Activated naive CD4-positive, alpha-beta T cell treated with Interleukin-2 at 50 U/mL for 16 hours (primary cell): ENCODE measurements at places on chromosomes 2 and 18.
A peak's percentile ranks its signal among the peaks of the same experiment; 100 is the strongest.

GRCh38 chr2:235538144-235538639 lies 44.3 kb downstream of the AGAP1 start:
- DNase-seq, result no peak

DNA sequence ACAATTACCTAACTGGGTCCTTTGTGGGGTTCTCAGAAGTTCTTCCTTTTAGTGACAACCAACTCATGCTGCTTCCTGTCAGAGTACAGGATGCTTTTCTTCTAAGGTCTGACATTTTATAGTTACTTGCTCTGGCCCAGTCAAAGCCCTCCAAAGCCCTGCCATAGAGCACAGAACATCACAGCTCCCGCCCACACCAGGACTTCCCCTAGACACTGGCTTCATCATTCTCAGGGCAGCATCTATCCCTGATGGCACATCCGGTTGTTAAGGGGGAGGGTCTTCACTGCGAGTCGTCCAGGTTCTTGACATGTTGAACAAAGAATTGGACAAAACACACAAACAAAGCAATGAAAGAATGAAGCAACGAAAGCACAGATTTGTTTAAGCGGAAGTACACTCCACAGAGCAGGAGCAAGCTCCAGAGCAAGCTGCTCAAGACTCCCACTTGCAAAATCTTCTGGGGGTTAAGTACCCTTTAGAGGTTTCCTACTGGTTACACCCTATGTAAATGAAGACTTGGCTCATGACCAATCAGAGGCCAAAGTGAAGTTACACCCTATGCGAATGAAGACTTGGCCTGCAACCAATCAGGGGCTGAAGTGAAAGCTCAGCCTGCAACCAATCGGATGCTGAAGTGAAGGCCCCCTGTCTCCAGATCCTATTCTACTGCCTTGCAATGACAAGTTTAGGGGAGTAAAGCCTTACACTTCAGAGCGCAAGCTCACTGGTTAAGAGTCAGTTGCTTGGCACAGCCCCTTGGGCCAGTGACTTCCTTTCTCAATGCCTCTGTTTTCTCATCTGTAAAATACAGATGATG lies 79.0 kb downstream of the HDAC4 start:
- DNase-seq, result peak; percentile 59

DNA sequence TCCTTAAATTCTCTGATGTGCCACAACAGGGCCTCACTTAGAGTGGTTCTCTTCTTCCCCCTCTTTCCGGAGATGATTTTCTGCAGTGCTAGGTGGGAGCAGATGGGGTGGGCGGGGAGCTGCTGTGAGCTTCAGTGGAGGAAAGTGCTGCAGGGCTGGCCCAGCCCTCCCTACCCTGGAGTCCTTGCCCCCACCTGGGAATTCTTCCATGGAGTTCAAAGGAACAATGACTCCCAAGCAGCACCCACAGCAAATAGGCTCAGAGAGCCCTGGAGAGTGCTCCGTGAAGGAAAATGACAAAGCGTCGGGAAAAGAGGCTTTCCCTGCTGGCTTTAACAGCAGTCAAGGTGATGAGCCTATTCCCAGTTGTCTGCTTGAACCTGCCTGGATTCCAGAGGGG lies 28.8 kb downstream of the LOXHD1 start:
- no peak for DNase-seq

DNA sequence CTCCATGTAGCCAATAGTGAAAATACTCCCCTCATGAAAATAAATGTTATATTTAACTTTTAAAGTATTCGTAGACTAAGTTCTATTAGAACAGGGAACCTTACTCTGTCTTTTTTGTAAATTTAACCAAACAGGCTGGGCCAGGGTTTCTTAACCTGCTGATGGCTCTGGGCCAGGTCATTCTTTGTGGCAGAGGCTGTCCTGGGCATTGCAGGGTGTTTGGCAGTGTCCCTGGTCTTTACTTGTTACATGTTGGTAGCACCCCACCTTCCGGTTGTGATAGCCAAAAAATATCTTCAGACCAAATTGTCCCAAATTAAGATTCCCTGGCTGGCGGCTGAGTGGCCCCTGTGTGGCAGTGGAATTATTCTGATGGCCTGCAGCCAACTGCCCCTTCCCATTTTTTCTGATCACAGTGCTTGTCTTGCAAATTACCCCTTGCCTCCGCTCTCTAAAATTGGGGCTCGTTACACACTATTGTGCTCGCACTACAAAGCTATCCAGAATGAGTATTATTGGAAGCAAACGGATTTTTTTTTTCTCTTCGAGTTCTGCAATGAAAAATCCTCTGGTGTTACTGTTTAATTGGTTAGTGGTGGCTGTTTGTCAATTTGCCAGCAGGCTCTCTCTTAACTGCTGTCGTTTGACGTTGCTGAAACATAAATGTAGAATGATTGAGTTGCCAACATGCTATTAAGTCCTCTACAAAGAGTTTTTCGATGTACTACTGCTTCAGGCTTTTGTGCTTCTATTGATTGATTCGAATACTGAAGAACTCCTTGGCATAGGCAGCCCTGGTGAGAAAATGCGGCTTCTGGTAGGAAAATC lies 216.9 kb downstream of the SH3RF3 start:
- DNase-seq, result no peak

- DNase-seq, result no peak
Observed at GRCh38 chr2:194917519-194917918, 739.5 kb upstream of the SLC39A10 start.

DNA sequence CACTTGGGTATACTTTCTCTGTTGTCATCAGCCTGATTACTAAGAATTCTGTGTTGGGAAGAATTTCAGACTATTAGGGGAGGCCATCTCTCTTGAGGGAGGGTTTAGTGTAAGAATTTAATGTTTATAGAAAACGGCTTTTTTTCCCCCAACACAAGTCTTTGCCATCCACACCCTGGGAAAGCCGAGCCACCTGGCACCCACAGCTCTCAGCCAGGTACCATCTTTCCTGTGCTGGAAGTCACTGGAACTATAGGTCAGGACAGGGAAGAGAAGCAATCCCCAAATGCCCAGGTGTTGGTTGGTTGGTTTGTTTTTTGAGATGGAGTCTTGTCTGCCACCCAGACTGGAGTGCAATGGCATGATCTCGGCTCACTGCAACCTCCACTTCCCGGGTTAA lies 155.1 kb downstream of the SMAD7 start:
- no peak for DNase-seq

- no peak for DNase-seq
Observed at GRCh38 chr2:229660951-229661350, 53.4 kb downstream of the DNER start.

DNA sequence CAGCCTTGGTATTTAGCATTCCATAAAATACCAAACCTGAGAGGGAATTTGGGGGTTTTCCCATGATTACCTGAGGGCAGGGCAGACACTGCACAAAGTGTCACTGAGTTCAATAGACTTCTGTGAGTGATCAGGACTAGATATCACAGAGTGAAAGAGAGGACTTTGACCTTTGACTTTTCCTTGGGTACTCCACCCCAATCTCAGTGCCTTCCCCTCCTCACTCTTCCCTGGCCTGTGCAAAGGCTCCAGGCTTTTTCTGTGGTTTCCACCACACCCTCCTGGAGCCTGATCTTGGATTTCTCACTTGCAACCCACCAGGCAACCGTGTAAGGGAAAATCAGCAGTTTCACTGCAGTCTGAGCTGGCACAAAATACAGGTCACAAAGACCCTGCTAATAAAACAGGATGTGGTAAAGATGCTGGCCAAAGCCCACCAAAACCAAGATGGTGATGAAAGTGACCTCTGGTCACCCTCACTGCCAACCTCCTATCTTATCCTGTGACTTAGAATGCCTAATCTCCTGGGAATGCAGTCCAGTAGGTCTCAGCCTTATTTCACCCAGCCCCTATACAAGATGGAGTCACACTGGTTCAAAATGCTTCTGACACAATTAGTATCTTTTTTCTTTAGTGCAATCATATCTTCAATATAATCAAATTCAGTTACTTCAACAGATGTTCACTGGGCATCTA lies 64.0 kb downstream of the BOD1L2 start:
- DNase-seq, result no peak

- no peak for DNase-seq
Observed at GRCh38 chr2:118936306-118936705, 5.7 kb upstream of the MARCO start.

DNA sequence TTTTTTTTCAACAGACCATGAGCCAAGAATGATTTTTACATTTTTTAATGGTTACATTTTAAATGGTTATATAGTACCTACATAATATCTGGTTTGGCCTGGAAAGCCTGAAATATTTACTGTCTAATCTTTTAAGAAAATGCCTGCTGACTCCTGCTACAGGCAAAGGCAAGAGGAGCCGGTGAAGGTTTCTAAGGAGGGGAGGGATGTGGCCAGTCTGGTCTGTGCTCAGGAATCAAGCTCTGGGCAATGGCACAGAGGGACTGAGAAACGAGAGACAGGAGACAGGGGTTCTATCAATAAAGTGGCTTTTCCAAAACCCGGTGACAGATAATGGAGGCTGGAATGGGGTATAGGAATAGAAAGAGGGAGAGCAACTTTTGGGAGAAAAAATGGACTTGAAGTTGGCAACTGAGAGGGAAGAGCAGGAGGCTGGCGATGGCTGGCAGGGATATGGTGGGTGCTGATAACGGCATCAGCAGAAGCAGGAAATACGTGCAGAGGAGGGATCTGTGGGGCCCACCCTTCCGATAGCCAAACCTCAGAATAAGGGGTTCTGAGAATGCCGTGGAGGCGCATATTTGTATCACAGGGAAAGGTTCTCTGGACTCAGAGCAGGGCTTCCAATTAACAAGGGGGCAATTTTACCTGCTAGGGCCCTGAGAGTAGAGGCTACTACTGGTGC lies 64.0 kb upstream of the DNMT3A start:
- no peak for DNase-seq

GRCh38 chr2:140567734-140568133 lies 1563.1 kb downstream of the LRP1B start:
- DNase-seq, result no peak

- no peak for DNase-seq
Observed at GRCh38 chr2:216791303-216791702, 68.6 kb downstream of the TNP1 start.

GRCh38 chr2:117492209-117492851 lies 322.2 kb upstream of the DDX18 start:
- no peak for DNase-seq

DNA sequence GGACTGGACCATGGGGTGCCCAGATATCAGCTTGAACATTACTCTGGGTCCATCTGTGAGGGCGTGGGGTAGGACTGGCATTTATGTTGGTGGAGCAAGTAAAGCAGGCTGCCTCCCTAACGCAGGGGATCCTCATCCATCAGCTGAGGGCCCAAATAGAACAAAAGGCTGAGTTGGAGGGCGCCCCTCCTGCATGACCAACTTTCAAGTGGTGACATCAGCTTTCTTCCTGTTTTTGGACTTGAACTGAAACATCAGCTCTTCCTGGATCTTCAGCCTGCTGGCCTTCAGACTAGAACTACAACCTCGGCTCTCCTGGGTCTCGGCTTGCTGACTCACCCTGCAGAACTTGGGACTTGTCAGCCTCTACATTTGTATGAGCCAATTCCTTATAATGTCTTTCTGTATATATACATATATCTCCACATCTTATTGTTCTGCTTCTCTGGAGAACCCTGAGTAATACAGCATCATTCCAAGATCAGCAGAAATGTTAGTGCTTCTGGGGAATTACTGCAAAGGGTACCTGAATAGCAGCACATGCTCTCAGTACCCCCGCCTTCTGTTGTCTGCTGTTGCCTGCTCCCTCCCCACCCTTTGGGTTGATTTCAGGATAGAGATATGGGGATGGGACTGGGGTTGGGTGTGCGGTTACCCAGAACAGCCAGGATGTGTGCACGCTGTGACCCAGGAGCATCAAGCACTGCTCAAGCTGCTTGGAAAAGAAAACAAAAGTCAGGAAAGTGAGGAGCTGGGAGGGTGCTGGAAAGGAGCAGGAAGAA lies 20.0 kb downstream of the TMEM127 start:
- no peak for DNase-seq

DNA sequence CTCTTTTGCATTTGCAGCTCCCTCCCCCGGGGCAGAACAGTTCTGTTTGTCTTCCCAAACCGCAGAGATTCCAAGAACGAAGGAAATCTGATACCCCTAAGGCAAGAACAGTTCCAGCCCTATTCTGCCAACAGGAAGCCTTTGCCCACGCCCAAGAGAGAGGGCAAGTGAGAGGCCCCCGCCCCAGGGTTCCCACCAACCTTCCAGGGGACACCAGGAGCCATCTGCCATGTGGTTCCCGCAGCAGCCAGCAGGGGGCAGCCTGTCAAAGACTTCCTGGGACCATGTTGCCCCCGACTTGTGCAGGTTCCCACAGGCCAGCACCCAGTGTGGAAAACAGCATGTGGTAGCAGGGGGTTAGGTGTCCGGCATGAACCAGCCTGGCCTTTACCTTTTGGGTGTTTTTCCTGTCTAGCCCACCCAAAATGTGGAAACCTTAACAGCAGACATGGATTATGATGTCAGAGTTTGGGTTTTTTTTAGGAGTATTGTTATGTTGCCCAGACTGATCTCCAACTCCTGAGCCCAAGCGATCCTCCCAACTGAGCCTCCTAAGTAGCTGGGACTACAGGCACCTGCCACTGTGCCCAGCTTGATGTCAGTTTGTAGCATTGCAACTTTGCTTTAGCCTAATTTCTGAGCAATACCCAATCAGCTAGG lies 21.7 kb upstream of the EFHD1 start:
- peak; percentile 74 for DNase-seq

GRCh38 chr2:217433522-217433921 lies 569.3 kb downstream of the TNS1 start:
- DNase-seq, result no peak

GRCh38 chr2:55048508-55049042 lies 1.7 kb downstream of the RTN4 start:
- DNase-seq, result no peak

- no peak for DNase-seq
Observed at GRCh38 chr2:97751752-97752151, 38.4 kb downstream of the ZAP70 start.

DNA sequence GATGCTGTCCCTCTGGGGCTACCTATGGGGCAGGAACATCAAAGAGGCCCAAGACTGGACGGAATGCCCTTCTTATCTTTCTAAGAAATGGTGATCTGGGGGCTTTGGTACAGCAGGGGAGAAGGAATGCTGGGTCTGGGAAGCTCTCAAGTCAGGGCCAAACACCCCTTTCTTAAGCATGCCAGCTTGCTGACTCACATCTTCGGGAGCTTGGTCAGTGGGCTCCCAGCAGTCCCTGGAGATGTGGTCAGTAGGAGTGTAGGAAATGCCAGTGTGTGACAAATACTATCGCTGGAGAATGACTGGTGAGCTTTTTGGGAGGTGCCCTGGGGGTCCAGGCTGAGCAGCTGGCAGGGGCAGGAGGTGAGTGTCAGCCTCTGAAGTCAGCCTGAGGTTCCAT lies 105.0 kb upstream of the CDC42EP3 start:
- DNase-seq, result no peak

DNA sequence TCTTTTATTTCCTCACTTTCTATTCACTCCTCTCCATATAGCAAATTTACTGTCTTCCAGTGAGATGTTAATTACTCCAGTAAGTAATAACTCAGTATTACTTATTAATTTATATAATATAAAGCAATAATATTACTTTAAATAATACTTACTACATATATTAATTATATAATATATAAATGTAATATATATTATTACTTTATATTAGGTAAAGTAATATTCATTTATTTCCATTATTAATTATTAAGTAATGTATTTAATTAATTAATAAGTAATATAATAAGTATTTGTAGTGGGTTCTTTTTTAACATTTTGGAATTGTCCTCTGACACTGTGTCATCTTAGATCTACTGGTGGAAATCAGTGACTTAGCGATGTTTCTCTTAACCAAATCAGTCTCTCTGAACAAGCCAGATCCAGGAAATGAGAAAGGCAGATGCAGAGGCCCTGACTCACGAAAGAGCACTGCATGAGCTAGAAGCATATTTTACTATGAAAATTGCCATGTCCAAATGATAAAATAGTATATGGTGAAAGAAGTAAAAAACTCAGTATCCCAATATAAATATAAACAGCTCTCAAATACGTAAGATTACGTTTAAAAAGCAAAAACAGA lies 115.9 kb downstream of the DSEL start:
- DNase-seq, result no peak
